Retinal pigment epithelial cell (primary cell): ENCODE measurements at places on chromosomes 3 and 15.
A peak's percentile ranks its signal among the peaks of the same experiment; 100 is the strongest.

GRCh38 chr15:62896380-62896866 lies 146.1 kb upstream of the TPM1 start:
- no peak for DNase-seq

- no peak for DNase-seq
Measured at GRCh38 chr3:117856354-117856753, 1146.8 kb downstream of the TUSC7 start.

GRCh38 chr3:177842743-177843734 lies 645.8 kb upstream of the TBL1XR1 start:
- DNase-seq, result no peak

- DNase-seq, result no peak
Measured at GRCh38 chr3:134428401-134428800, 54.2 kb upstream of the AMOTL2 start.

DNA sequence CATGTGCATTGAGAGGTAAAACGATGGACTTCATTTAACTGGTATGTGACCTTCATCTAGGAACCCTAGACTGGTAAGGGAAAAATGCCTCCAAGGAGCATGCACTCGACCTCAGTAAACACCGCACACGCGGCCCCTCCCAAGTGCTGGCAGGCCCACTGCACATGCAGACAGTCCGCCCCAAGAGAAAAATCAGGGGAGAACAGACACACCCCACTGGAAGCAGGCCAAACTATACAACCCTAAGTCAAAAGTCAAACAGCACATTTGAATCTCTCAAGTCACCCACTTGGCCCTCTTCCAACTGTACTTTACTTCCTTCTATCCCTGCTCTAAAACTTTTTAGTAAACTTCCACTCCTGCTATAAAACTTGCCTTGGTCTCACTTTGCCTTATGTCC lies 250.1 kb upstream of the HES1 start:
- no peak for DNase-seq

- DNase-seq, result no peak
Measured at GRCh38 chr15:38344351-38344750, 91.7 kb downstream of the SPRED1 start.

DNA sequence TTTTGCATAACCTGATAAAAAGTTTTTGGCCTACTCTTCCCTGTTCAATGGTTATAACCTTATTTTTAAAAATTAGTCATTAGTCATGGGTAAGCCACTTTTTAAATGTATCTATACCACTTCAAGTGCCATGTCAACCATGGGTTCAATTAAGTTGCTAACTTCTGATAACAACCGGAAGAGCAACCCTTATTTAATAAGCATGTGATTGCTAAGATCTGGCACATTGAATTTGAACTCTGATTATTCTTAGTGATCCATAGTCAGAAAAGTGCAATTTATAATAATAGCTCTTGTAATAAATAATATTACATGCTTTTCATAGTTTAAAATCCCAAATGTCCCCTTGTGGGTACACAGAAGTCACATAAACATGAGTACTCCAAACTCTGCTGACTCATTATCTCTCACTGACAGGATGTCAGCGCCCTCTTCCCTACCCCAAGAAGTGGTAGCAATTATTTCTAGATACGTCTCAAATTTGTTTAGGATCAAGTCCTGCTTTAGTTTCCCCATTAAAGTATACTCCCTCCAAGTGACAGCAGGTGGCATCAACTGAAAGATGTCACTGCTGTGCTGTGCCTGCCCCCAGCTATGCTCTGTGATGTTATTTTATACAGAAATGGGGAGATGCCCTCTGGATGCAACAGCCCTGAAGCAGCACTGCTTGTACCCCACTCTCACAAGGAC lies 18.6 kb downstream of the SAMD7 start:
- no peak for DNase-seq

- no peak for DNase-seq
Measured at GRCh38 chr15:66494262-66494661, 3.3 kb downstream of the SNAPC5 start.

GRCh38 chr15:76253691-76254473 lies 57.4 kb downstream of the ETFA start:
- DNase-seq, result no peak

DNA sequence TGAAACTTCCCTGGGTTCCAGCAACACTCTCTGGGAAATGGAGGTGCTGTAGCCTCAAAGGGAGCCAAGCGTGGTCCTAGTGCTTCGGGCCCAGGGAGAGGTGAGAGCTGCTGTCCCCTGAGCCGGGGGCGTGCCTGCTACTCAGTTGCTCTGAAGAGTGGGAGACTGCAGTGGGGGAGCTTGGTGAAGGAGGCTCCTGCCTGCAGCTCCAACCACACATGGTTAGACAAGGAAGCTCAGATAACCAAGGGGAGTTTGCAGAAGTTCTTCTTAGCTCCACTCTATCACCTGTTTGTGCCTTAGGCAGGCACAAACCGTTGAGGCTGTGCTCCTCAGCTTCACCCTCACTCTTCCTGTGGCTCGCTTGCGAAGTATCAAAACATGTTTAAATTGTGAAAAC lies 53.6 kb upstream of the TRPM1 start:
- no peak for DNase-seq

- no peak for DNase-seq
Measured at GRCh38 chr3:128427872-128428822, 38.5 kb downstream of the DNAJB8 start.

DNA sequence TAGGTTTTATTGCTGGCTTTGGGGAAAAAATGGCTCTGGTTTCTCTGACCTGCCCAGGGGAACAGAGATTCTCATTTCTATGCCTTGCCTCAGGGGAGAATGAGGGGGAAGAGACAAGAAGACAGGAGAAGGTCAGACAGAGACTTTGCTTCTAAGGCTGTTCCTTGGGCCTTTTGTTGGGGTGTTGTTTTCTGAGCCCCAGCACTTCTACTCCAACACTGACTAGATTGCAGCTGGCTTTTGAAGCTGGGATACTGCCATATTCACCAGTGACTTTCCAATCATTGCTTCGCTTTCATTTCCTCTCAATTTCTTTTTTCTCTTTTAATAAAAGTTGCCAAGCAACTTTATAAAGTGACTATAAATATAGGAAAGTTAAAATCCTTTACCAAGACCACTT lies 143.2 kb upstream of the ARHGEF26 start:
- DNase-seq, result no peak

DNA sequence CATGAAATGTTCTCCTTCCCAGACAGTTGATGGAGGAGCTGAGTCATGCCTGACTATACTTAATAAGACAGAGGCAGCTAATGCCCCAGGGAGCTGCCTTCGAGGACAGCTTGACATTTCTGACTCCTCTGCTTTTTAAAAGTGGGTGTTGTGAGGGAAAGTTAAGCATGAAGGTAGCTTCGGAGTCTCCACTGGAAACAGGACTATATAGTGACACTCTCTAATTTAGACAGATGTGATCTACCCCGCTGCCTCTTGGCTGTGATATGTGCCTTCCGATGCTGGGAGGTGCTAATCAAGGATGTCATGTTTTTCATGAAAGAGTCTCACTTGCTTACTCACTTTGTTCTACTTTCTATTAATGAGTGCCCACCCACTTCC lies 72.7 kb downstream of the IL1RAP start:
- no peak for DNase-seq

GRCh38 chr3:67076607-67077006 lies 78.5 kb downstream of the KBTBD8 start:
- no peak for DNase-seq

GRCh38 chr15:42971830-42972229 lies 51.3 kb upstream of the TTBK2 start:
- no peak for DNase-seq

- DNase-seq, result no peak
Measured at GRCh38 chr3:123798550-123798949, 85.6 kb downstream of the MYLK start.

GRCh38 chr15:47796830-47797229 lies 79.5 kb downstream of the SEMA6D start:
- DNase-seq, result no peak

DNA sequence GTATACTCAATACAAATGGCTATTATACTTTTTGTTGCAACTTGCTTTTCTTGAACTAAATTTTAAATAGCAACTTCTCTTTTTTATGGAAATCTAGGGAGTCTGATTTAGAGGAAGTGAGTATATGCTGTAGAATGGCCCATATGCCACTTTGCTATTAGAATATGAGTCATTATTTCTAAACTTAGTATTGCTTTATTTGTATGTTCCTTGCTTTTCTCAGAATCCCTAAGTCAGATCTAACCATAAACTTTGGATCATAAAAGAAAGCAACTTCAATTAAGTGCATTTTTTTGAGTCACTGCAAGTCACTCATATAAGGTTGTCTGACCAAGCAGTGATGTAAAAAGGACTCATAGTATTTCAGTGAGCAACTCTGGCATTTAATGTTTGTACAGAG lies 17.5 kb upstream of the SPTSSB start:
- DNase-seq, result no peak

DNA sequence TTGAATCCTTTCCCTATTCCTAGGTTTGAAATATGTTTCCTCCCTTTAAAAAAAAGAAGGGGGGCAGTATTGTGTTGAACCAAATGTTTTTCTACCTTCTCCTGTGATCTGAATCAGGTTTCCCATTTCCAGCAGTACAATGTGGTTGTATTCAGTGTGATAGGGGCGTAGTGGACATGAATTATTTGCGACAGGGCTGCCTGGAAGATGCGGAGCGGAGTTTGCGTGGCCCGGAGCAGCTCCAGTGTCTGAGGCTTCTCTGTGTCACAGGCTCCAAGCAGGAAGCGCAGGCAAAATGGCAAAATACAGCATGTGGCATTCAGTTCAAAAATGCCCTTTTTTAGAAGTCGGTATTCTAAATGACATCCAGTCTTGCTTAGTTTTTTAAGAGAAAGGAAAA lies 154.4 kb downstream of the PGPEP1L start:
- DNase-seq, result peak; percentile 75

DNA sequence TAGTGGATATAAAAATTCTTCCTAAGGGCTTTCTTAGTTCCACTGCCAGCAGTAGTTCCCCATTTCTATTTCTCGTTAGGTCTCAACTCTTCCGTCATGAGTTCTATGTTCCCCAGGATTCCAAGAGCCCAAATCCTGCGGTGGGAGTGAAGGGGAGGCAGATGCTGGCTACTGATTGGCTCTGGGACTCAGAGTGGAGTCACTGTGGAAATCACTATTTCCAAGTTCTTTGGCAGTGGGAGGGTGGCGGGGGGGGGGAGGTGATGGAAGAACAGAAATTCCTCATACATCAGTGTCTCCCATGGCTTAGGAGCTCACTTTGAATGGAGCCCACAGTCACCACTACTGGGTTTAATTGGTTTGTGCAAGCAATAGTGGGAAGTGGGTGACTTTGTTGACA lies 5.6 kb downstream of the CCR1 start:
- DNase-seq, result no peak

DNA sequence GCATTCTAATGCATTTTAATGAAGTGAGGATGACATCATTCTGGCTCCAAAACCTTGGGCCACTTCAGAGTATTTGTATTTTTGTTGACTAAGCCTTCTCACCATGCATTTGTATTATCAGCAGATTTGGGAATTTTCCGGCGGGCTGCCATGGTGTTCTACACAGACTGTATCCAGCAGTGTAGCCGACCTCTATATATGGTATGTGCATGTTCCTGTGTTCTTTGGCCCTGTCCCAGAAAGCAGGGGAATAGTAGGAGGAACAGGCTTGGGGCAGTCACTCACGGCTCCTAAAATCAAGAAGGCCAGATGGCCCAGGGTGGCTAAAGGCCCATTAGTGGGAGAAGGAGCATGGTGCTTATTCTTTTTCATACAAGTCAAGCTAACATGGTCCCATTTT lies 80.5 kb downstream of the USF3 start:
- no peak for DNase-seq

- no peak for DNase-seq
Measured at GRCh38 chr3:72182206-72182605, 397.3 kb upstream of the PROK2 start.

DNA sequence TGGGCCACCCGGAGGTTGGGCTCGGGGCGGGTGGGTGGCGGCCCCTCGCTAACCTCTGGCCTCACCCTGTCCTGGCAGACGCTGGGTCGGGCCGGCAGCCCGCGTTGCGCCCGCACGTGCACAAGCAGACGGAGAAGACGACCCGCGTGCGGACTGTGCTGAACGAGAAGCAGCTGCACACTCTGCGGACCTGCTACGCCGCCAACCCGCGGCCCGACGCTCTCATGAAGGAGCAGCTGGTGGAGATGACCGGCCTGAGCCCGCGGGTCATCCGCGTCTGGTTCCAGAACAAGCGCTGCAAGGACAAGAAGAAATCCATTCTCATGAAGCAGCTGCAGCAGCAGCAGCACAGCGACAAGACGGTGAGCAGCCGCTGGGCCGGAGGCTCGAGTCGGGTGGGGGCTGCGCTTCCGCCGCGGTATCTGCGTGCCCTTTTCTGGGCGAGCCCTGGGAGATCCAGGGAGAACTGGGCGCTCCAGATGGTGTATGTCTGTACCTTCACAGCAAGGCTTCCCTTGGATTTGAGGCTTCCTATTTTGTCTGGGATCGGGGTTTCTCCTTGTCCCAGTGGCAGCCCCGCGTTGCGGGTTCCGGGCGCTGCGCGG lies 3.7 kb downstream of the ISL2 start:
- no peak for DNase-seq

GRCh38 chr3:52794612-52795099 lies at the start of gene ITIH3:
ITIH3 (plus strand) TSS chr3:52794796; CDS start chr3:52794804, 8 bp downstream.
- DNase-seq, result no peak

- DNase-seq, result no peak
Measured at GRCh38 chr15:94607176-94607654, 375.9 kb downstream of the MCTP2 start.

DNA sequence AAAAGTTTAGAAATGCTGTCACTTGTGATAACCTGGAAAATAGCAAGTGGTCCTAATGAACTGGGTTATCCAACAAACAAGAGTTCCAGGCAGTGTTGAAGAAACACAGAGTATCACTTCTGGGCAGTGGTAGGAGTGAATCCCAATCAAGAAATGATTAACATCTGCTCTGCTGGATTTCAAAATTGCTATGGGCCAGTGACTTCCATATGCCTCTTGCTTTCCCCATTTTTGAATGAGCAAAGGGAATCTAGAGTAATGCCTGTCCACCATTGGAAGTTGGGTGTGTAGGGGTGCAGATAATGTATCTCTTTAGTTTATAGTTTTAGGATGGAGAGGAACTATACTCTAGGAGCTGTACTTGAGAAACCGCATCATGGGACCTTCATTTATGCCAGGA lies 236.5 kb downstream of the RPLP1 start:
- DNase-seq, result no peak

DNA sequence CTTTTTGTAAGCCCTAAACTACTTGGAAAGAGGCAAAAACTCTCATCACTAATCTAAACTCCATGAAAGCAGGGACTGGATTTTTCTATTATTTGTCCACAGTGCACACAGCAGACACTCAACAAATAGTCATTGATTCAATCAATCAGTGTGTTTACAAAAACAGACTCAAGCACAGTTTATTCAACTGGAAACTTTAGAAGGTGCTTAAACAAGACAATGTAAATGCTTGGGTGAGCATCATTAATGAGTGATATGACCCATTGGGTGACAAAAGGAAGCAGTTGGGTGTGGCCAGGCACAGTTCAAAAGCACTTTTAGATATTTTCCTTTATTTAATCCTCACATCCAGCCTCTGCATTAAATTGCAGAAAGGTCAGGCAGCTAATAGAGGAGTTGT lies 32.0 kb upstream of the PPP4R2 start:
- DNase-seq, result no peak
